ENCODE measurements at places on chromosomes 3 and 15. TPM values are rescaled to one million over a fixed set of nuclear protein-coding genes. Genes with fewer than 3 reads are reported as not detected.
A peak's percentile ranks its signal among the peaks of the same experiment; 100 is the strongest.

GRCh38 chr3:5160940-5161858 lies 26.3 kb upstream of the EDEM1 start:
- DNase-seq, result no peak

DNA sequence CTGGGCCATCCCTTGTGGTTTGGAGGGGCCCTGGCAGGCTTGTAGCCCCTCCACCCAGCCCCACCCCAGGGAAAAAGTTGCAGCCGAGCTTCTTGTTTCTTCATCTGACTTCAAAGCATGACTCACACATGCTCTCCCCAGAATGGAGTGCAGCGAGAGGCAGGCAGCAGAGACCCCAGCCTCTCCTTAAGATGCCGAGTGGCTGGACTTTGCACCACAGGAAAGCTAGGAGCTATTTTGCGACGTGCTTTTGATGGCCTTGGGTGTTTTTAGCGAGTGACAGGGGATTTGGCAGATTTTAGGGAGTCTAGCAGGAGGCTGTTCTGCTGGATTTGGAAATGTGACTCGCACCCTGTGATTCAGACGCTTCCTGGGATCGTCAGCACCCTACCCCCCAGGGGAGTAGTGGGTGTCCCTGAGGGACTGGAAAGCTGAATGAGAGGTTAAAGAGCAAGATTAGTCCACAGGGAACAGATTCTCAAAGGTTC lies 14.2 kb downstream of the BAHD1 start:
- no peak for DNase-seq

DNA sequence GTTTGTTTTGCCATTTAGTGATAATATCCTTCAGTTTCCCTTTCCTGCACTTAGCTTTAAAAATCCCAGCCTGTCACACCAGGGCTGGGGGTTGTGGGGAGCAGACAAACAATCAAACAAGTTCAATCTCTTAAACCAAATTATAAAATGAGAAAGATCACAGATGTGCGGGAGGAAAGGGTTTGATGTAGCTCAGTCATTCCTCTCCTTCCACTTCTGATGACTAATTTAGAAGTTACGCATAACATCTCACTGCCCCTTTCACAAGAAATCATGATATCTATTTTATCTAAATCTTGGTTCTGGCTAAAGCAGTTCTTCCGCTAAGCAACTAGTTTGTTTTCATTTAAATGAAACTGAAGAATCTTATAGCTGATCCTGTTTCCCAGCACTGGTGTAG lies 34.1 kb upstream of the ATG7 start:
- no peak for DNase-seq

GRCh38 chr3:171704002-171704401 lies 106.3 kb downstream of the PLD1 start:
- DNase-seq, result peak; percentile 10

The ADAMTS17 gene
- total RNA-seq, result 2.2 TPM
